ENCODE measurements at places on chromosomes 16 and 17. TPM values are rescaled to one million over a fixed set of nuclear protein-coding genes. Genes with fewer than 3 reads are reported as not detected.
A peak's percentile ranks its signal among the peaks of the same experiment; 100 is the strongest.

DNA sequence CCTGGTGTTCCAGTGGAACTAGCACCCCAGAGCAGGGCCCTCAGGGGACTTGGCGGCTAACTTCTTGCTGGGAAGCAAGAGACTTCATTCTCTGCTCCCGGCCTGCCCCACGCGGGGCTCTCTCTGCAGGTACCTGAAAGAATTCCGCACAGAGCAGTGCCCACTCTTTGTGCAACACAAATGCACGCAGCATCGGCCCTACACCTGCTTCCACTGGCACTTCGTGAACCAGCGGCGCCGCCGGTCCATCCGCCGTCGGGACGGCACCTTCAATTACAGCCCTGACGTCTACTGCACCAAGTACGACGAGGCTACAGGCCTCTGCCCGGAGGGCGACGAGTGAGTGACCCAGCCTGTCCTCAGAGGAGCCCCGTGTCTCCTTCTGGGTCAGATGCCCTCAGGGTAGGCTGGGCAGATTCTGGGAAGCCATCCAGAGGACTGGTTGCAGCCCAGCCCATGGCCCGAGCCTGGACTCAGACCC is 25.1 kb downstream of the UNK start:
- no peak overlapping the region for H3K4me3 ChIP-seq
- peaks cover 3% of the 10 kb centered on the region for H3K36me3 ChIP-seq
- DNase-seq: no peak
- H3K27ac ChIP-seq: peak overlapping the region; percentile 15

DNA sequence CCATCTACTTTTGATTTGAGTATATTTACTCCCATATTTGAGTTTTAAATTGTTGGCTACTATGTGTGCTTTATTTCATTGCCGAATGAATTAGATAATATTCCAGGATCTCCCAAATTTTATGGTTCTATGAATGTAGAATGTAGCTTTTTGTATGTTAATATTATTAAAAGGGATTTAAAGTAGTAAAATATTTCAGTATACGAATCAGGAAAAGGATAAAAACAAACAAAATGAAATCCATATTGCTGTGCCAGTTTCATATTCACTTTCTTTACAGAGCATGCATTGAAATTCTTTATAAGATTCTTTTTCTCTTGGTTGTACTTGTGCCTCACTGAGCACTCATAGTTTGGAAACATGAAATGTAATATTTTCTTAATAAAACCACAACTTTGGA is 155.1 kb downstream of the CHD9 start:
- peak overlapping the region; percentile 13 for H3K4me3 ChIP-seq
- DNase-seq: no peak
- no peaks in the 10 kb centered on the region for H3K27me3 ChIP-seq
- no peaks in the 10 kb centered on the region for H3K36me3 ChIP-seq
- peaks cover 34% of the 10 kb centered on the region for H3K4me1 ChIP-seq

- peaks cover 3% of the 10 kb centered on the region for H3K27me3 ChIP-seq
- H3K4me1 ChIP-seq: no peaks in the 10 kb centered on the region
- H3K27ac ChIP-seq: no peak overlapping the region
Observed at GRCh38 chr17:21482189-21482865, 106.2 kb downstream of the KCNJ12 start.

- no peaks in the 10 kb centered on the region for H3K4me1 ChIP-seq
- H3K36me3 ChIP-seq: no peaks in the 10 kb centered on the region
- H3K4me3 ChIP-seq: no peak overlapping the region
- H3K27me3 ChIP-seq: no peaks in the 10 kb centered on the region
- no peak overlapping the region for H3K27ac ChIP-seq
Observed at GRCh38 chr16:77359065-77359502, 75.8 kb downstream of the ADAMTS18 start.

GRCh38 chr16:11585460-11586377 is 1.0 kb downstream of the LITAF start:
- peak overlapping the region; percentile 98 for H3K27ac ChIP-seq
- no peaks in the 10 kb centered on the region for H3K36me3 ChIP-seq
- DNase-seq: no peak
- H3K27me3 ChIP-seq: no peaks in the 10 kb centered on the region

GRCh38 chr16:12917246-12917645 is 15.8 kb downstream of the SHISA9 start:
- H3K4me1 ChIP-seq: no peaks in the 10 kb centered on the region
- H3K27ac ChIP-seq: no peak overlapping the region
- DNase-seq: no peak

DNA sequence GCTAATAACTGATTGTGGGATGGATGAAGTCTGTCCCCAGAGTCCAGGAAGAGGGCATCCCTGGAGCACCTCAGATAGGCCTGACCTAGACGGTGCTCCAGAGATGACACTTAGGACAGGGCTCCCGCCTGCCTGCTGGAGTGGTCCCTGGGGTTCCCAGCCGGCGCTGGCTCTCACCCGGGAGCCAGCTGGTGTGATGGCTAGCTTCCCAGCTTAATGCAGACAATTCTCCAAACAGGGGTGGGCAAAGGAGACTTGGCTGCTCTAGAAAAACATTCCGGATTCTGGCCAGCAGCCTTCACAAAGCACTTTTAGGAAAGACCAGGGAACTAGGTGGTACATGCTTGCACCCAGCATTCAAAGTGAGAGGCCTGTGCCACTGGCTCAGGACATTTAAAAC is 18.6 kb downstream of the ACE start:
- no peak overlapping the region for H3K4me3 ChIP-seq
- H3K36me3 ChIP-seq: no peaks in the 10 kb centered on the region
- no peak for DNase-seq
- H3K4me1 ChIP-seq: no peaks in the 10 kb centered on the region
- H3K27me3 ChIP-seq: no peaks in the 10 kb centered on the region

- no peak overlapping the region for H3K4me3 ChIP-seq
- no peaks in the 10 kb centered on the region for H3K4me1 ChIP-seq
- H3K27ac ChIP-seq: no peak overlapping the region
- no peaks in the 10 kb centered on the region for H3K36me3 ChIP-seq
- no peaks in the 10 kb centered on the region for H3K27me3 ChIP-seq
Observed at GRCh38 chr17:14756479-14756878, 455.6 kb downstream of the HS3ST3B1 start.

GRCh38 chr17:7356756-7357155 is 1.8 kb downstream of the TMEM95 start:
- DNase-seq: no peak
- H3K4me3 ChIP-seq: no peak overlapping the region
- peaks cover 56% of the 10 kb centered on the region for H3K4me1 ChIP-seq
- no peaks in the 10 kb centered on the region for H3K27me3 ChIP-seq
- peak overlapping the region; percentile 100 for H3K27ac ChIP-seq
- no peaks in the 10 kb centered on the region for H3K36me3 ChIP-seq

DNA sequence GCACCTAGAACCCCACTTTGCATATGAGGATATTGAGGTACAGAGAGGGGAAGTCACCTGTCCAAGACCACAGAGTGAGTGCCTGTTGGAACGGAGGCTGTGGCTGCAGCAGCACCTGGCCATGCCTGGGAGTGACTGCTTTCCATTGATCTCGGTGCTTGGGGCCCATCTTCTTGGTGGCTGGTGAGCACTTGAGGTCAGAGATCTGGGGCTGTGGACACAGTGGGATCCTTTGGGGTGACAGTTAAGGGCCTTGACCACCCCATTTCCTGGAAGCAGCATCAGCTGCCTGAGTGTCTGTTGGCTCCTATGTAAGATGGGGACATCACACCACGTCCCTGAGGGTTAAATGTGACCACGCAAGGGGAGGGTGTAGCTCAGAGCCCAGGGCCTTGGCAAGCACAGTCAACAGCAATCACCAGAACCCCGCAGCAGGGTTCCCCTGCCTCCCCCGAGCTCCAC is 111.7 kb downstream of the IRF8 start:
- no peaks in the 10 kb centered on the region for H3K36me3 ChIP-seq
- H3K27me3 ChIP-seq: no peaks in the 10 kb centered on the region
- no peak for DNase-seq
- H3K4me3 ChIP-seq: no peak overlapping the region

DNA sequence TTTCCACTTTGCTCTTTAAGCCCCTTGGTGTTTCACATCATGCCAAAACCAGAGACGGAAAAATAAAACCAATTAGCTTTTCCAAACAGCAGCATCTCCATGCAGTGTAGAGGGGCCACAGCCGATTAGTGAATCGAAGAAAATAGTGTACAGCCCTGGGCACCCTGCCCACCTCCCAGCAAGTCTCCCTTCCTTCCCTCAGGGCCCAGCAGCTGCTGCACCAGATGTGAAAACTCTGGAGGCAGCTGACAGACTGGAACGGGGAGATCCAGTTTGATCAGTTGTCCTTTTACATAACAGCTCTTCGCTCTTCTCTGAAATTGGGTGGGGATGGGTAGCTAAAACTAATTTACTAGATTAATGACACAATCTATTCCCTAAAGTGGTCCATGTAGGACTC is 19.3 kb downstream of the TMEM11 start:
- H3K4me1 ChIP-seq: peaks cover 37% of the 10 kb centered on the region
- peaks cover 15% of the 10 kb centered on the region for H3K36me3 ChIP-seq

GRCh38 chr16:20781697-20782096 is 17.9 kb downstream of the ACSM3 start:
- H3K4me3 ChIP-seq: no peak overlapping the region
- DNase-seq: no peak
- no peaks in the 10 kb centered on the region for H3K36me3 ChIP-seq
- H3K27me3 ChIP-seq: no peaks in the 10 kb centered on the region

DNA sequence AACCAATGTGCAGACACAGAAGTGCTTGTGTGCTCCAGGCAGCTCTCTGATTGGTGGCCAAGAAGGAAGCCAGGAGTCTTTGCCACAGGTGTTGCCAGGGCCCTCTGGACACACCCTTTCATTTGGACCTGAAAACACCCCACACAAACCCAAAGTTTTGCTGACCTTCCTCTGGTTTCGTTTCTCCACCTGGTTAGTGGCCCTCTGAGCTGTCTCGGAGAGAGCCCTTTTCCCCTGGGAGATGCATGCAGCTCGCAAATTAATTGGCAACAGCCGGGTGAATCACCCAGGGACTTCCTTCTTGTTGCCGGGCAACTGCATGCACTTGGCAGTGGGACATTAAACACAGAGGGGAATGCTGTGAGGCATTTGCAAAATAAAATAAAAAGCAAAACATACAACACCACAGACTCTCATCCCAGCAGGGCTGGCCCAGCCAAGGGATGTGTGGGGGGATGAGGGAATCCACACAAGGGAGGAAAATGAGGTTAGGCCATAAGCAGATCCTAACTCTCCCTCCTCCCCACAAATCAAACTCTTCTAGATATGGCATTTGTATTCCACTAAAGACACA is 286.6 kb downstream of the SOX9 start:
- peaks cover 39% of the 10 kb centered on the region for H3K4me1 ChIP-seq
- H3K27ac ChIP-seq: peak overlapping the region; percentile 24
- no peak for DNase-seq

DNA sequence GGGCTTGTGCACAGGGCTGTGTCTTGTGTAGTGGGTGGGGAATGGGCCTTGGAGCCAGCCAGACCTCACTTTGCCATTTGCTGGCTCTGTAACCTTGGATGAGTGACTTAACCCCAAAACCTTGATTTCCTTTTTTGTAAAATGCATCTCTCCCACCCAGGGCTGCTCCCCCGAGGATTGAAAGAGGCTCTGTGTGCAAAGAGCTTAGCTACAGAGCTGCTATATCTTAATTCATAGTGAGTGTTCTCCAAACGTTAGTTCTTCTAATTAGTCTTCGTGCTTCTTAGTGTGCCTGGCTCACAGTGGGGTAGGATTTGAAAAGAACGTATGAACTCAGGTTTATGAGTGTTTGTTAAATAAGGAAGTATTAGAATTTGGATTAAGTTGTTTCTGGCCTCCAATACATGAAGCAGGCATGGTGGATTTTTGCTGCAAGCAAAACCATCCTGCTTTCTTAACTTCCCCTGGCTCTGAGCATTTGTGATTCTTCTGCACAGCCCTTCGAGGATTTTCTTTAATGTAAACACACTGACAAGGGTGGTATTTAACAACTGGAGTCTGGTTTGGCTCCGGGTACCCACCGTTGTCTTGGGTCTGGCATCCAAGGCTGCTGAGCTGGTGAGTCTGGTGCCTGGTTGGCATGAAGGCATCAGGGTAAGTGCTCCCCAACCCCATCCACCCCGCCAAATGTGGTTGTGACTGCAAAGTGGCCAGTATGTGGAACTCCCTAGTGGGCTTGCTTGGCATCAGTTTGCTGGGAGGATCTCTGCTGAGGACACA is 29.7 kb downstream of the KSR1 start:
- no peaks in the 10 kb centered on the region for H3K27me3 ChIP-seq
- H3K27ac ChIP-seq: no peak overlapping the region
- DNase-seq: no peak
- H3K36me3 ChIP-seq: no peaks in the 10 kb centered on the region
- H3K4me3 ChIP-seq: no peak overlapping the region

GRCh38 chr16:64830653-64831052 is 291.2 kb downstream of the CDH11 start:
- H3K4me3 ChIP-seq: no peak overlapping the region
- no peak for DNase-seq
- H3K4me1 ChIP-seq: no peaks in the 10 kb centered on the region
- H3K36me3 ChIP-seq: no peaks in the 10 kb centered on the region
- H3K27me3 ChIP-seq: no peaks in the 10 kb centered on the region

DNA sequence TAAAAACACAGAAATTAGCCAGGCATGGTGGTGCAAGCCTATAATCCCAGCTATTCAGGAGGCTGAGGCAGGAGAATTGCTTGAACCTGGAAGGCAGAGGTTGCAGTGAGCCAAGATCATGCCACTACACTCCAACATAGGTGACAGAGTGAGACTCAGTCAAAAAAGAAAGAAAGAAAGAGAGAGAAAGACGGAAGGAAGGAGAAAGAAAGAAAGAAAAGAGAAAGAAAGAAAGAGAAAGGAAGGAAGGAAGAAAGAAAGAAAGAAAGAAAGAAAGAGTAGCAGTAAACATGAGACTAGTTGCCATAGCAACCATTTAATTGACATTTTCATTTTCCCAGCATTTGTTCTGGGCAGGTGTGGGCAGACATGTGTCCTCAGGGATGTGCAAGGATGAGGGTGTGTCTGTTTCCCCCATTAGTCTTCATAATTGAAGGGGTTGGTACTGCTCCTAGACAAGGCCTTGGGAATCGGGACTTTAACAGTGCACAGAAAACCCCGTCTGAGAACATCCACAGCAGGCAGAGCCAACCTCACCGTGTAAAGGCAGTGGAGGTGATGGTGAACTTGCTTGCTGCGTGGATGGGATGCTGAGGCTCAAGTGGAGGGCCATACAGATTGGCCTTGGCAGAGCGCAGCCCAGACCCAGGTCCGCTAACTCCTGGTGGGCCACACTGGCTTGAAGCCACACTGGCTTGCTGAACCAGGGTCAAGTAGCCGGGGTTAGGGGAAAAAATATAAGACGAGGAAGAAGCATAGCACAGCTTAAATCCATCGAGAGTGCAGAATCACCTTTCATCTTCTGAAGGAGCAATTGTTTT is 35.2 kb upstream of the KIFC3 start:
- DNase-seq: no peak
- no peaks in the 10 kb centered on the region for H3K36me3 ChIP-seq
- H3K27ac ChIP-seq: no peak overlapping the region
- no peaks in the 10 kb centered on the region for H3K4me1 ChIP-seq
- peaks cover 3% of the 10 kb centered on the region for H3K27me3 ChIP-seq

GRCh38 chr16:84048270-84048669 is 5.7 kb upstream of the SLC38A8 start:
- peaks cover 63% of the 10 kb centered on the region for H3K36me3 ChIP-seq
- H3K4me1 ChIP-seq: no peaks in the 10 kb centered on the region
- DNase-seq: no peak
- H3K4me3 ChIP-seq: no peak overlapping the region
- peaks cover 5% of the 10 kb centered on the region for H3K27me3 ChIP-seq

The CDH3 gene
- 15.9 TPM for total RNA-seq

The DOC2A gene
- 0.84 TPM for total RNA-seq

The KRT25 gene
- 0.39 TPM for total RNA-seq

The DHRS7C gene
- not detected for total RNA-seq

The KIF2B gene
- not detected for total RNA-seq

The NOD2 gene
- 10.2 TPM for total RNA-seq

The MSI2 gene
- 18.3 TPM for total RNA-seq

The ALOX12B gene
- total RNA-seq: not detected

The SLC16A13 gene
- total RNA-seq: 1.8 TPM

The NRN1L gene
- total RNA-seq: 5.1 TPM

The PRAC2 gene
- not detected for total RNA-seq

Measured in tibial nerve (tissue), 4 donors.